Muscle of back (tissue), 13 donors: ENCODE measurements at places on chromosomes 11 and 22. TPM values are rescaled to one million over a fixed set of nuclear protein-coding genes. Genes with fewer than 3 reads are reported as not detected.

DNA sequence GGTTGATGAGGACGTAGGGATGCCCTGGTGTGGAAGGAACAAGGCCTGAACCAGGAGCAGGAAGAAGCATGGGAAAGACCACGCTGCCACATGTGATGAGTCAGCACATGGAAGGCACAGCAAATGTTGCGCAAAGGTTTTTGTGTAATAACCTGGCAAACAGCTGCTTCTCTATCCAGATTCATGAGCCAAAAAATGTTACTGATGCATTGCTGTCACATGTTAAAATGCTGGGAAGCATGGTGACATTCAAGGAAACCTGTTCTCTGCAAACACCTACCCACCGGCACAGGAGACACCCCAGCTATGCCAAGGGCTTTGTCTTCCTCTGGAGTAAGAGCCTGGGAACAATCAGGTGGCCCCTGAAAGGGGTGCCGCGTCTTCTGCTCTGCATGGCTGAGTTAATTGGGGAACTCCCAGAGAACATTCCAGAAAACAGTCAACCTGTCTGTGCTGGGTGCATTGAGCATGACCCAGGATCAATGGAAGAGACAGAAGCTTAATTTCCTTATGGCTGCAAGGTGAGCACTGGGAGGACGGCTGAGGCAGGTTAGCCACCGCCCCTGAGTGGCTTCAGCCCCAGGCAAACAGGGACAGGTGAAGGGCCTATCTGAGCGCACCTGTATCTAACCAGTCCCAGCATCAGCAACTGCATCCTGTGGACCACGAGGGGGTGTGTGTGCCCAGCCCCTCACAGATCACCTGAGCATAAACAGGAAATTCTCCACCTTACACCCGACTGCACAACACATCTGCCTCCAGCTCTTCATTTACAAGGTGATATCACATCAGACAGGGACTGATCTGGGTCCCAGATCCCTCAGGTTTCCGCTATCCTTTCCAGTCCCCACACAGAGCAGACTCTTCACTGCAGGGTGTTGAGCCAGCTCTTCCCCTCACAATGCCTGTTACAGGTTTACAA lies 108.4 kb downstream of the GGTLC2 start:
- DNase-seq, result no peak

DNA sequence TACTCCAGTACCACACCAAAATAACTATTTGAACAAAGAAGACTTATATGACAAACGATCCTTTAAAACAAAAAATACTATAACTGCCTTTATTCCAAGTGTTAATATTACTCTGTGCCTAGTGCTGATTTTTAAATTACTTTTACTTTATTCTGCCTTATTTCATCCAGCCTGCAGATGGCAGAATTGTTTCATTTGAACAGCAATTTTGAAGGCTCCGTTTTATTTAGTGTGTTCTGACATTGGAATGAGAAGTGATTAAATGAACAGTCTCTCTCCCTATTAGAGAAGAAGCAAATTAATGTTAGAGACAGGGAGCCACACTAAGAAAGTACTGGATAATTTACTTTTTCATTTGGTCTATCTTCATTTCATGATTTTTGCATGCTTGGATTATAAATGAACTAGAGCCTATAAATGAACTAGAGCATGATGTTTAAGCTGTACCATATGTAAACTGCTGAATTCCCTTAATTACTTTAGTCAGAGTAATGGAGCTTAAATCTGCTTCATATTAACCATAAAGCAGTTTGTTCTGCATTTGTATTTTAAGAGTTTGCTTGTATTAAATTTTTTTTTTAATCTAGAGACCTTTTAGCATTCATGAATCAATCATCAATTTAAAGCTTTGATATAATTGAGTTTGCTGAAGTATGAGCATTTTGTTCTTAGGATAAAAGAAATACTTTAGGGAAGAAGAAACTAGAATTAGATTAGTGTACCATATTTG lies 9.8 kb downstream of the PDHX start:
- DNase-seq, result peak; percentile 75

- DNase-seq, result peak; percentile 94
Measured at GRCh38 chr22:27514601-27515523, 286.7 kb downstream of the MN1 start.

DNA sequence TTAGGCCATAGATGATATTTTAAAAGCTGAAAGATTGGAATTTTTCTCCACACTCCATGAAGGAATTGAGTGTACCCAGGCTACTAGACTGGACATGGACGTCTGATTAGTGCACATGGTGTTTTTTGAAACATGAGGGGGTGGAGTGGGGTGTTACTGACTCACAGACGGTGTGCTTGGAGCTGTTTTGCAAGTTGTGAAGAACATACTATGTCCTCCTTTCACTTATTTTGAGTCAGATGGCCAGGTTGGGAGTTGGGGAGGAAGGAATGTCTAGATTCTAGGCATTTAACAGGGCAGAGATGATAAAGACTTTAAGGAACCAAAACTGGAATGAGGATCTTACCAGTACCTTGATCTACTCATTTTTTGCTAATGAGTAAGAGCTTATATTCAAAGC lies 158.1 kb upstream of the MTNR1B start:
- no peak for DNase-seq

- DNase-seq, result no peak
Measured at GRCh38 chr11:60889869-60890311, 16.5 kb downstream of the PRPF19 start.

DNA sequence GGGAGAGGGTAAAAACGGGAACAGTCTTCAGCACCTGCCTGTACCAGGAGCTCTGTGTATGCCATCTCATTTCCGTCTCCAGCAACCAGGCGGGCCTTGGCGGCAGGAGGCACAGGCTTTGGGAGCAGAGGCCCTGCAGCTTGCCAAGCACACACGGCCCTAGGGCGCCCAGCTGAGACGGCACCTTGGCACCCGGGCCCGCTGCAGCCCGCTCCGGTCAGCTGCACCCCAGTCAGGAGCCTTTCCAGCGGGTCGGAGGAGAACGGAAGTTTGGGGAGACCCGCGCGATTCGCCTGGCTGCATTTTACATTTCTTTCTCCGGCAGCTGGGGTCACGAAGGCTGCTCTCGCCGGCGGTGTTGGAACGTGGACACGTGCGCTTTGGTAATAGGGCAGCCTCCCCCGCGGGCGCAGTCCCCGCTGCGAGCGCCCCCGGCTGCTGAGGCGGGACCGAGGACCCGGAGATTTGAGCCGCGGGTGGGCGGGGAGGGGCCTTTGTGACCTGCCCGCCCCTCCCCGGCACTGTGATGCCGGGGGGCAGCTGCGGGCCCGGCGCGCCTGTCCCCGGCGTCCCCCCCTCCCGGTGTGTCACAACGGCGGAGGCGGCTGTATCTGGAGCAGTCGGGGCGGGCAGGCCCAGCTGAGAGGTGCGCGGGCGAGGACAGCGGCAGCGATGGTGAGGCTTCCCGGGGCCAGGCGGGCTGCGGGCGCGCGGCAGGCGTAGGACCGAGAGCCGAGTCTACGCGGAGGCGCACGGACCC lies at the start of gene TUBA8:
Gene TUBA8 (plus strand): TSS at position 616 of the 760 bp plus-strand sequence. CDS start 57 bp downstream, at position 673.
- peak; percentile 60 for DNase-seq

DNA sequence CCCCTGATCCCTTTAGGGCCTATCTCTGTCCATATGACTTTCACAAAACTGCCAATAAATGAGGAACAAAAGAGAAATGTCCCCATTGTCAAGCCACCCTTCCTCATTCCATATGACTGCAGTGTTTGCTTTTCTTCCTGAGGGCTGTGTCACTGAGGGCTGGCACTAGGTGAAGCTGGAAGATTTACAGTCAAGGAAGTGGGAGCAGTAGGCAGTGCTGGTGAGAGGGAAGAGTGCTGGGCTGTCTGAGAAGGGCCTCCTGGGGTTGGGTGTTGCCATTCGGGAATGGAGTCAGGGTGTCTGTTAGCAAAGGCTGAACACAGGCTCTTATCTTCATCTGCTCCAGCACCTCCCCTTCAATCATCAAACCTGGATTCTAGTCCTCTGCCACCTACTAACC lies 30.9 kb downstream of the INSC start:
- DNase-seq, result no peak

SMTNL1 gene
- 220 TPM for polyA plus RNA-seq
